CD4-positive, alpha-beta T cell treated with Interleukin-12 subunit alpha and Interleukin-12 subunit beta, for 1 hour (primary cell): ENCODE measurements at places on chromosomes 1 and 21.

DNA sequence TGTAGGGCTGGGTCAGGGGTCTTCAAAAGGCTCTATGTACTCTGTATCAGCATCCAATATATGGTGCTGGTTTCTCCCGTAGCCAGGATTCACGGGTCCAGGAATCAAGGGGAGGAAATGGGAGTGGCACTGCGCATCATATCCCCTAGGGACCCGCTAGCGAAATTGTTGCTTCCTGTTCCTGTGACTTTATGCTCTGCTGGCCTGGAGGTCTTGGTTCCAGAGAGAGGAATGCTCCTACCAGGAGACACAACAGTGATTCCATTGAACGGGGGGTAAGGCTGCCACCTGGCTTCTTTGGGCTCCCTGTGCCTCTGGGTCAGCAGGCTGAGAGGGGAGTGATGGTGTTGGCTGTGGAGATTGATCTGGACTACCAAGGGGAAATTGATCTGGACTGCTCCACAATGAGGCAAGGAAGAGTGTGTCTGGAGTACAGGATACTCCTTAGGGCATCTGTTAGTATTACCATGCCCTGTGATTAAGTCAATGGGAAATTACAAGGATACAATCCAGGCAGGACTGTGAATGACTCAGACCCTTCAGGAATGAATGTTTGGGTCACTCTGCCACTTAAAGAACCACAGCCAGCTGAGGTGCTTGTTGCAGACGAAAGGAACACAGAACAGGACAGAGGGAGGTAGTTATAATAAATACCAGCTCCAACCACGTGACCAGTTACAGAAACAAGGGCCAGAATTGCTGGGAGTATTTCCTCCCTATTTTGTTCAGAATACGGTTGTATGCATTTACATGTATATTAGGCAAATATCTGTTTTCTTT is 10.2 kb downstream of the SPSB1 start:
- DNase-seq, result no peak

- no peak for DNase-seq
These were observed 188.4 kb downstream of the RRAGC start for GRCh38 chr1:38671221-38671620.

GRCh38 chr1:236403905-236404696 is 10.0 kb downstream of the EDARADD start:
- no peak for DNase-seq

GRCh38 chr1:10537082-10537766 is 62.5 kb downstream of the PEX14 start:
- no peak for DNase-seq

DNA sequence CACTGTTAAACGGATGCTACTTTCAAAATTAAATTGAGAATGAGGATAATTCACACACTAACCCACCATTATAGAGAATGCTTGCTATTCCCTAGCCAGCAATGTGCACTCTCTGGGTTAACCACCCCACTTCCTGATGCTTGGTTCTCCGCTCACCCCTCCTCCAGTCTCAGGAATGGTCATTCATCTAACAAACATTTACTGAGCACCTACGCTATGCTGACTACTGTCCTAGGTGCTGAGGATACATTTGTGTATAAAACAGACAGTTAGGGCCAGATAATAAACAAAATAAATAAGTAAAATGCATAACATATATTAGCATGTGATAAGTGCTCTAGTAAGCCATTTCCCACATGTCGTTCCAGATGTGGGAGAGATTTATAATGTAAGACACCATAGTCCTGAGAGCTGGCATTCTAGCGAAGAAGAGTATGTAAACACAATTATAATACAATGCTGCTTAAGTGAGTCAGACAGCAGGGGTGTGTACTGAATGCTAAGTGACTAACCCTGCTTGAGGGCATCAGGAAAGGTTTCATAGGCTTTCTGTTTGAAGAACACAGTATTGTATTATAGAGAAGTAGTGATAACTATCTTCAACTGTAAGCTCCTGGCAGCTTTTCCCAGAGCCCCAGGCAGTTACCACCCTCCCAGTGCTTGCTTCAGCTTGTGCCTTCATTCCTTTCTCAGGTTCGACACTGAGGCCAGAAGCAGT is 126.7 kb upstream of the CACHD1 start:
- DNase-seq, result no peak

DNA sequence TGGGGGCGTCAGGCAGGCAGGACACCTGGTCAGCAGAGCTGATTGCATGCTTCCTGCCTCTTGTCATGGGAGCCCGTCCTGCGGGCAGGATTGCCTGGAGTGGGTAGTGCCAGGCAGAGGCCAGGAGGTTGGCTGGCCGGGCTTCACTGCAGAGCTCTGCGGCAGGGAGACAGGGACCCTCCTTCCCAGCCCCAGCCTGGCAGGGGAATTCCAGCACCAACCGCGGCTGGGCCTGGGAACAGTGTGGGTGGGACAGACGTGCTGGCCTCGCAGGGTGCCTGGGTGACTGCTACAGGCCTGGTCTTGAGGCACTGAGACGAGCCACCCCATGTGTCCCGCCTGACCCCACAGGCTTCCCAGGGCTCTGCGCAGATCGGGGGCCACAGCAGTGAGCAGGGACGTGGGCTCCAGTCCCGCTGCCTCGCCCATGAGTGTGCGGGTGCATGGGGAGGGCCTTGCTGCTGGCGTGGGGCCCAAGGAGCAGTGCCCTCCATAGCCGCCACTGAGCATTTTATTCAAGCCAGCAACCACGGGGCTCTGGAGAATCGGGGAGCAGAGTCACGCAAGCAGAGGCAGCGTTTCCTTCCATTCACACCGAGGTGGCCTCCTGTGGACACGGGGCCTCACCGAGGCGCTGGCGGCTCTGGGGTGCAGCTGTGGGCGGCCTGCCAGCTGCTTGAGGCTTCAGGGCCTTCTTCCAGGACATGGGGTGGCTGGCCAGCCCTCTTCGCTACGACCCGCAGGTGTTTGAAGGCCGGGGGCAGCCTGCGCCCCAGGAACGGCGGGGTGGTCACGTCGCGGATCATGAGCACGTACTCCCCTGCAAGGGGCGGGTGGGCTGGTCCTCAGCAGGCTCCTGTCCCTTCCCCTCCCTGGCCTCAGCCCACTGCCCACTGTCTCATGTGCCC is 70.3 kb downstream of the MORN1 start:
- no peak for DNase-seq

DNA sequence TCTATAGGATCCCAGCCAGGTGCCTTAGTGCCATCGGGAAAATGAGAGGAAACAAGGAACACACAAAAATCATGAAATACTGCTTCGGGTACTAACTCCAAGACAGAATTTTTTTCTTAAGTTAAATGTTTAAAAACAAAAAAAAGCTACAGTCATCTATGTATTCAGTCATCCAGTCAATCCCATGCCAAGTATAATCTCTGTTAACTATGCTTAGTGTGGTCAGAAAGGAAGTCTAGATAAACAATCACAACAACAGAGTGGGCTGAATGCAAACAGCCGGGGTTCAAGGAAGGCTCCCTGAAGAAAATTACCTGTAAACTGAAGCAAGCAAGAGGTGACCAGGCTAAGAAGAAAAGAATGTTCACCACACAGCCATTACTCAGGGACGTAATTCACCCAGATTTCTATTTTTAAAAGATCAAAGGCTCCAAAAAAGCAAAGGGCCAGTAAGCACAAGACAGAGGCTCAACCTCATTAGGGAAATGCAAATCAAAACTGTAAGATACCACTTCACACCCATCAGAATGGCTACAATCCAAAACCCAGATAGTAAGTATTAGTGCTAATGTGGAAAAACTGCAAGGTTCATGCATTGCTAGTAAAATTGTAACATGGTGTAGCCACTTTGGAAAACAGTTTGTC is 53.0 kb downstream of the RERE start:
- DNase-seq, result no peak

- DNase-seq, result peak; percentile 63
These were observed 1.1 kb downstream of the CTPS1 start for GRCh38 chr1:40980453-40981121.

DNA sequence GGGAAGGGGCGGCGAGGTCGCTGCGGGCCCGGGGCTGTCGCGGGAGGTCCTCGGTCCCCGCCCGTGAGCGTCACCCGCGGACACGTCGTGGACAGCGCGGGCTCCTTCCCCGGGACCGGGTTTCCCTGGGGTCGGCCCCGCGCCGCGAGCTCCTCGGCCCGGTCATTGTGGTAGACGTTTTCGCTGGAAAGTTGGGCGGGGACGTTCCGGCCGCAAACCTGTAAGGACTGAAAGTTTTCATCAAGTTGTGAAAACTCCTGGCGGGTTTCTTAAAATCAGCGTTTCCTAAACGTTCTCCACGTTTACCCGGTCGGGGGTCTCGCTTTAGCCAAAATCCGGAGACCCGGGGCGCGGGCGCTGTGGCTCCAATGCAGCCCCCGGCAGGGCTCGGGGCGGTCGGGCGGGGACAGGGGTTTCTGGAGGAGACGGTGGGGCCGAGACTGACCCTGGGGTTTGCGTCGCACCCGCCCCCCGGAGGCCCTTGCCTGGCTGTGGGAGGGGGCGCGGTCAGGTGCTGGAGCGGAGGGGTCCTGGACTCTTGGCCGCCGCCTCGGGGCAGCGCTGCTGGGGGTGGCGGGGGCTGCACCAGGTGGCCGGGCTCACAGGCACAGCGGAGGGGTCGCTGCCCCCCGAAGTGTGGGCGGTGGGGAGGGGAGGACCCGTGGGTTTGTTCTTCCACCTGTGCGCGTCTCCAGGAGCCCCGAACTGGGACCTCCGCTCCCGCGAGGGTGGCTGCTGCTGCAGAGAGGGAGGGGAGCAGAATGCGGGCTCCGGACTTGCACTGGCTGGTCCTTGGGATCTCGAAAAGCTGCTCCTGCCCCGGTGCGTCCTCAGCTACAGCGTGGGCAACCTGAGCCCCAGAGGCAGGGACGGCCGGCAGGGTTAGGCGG is 827 bp downstream of the PRKCZ start:
- DNase-seq, result no peak

- DNase-seq, result no peak
These were observed 82.0 kb upstream of the MROH9 start for GRCh38 chr1:170853302-170853701.

GRCh38 chr1:219659005-219659600 is 46.2 kb upstream of the ZC3H11B start:
- DNase-seq, result no peak

DNA sequence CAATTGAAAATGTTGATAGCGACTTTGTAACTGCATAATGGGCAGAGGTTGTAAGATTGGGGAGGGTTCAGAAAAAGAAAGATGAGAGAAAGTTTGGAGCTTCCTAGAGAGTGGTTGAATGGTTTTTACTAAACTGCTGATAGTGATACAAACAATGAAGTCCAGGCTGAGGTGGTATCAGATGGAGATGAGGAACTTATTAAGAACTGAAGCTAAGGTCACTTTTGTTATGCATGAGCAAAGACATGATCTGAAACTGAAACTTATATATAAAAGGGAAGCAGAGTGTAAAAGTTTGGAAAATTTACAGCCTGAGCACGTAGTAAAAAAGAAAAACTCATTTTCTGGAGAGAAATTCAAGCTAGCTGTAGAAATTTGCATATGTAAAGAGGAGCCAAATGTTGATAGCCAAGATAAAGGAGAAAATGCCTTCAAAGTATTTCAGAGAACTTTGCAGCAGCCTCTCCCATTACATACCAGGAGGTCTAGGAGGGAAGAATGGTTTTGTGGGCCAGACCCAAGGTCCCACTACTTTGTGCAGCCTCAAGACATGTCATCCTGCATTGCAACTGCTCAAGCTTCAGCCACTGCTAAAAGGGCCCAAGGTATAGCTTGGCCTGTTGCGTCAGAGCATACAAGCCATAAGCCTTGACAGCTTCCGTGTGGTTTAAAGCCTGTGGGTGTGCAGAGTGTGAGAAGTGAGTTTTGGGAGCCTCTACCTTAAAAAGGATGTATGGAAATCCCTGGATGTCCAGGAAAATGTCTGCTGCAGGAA is 843.9 kb downstream of the AMY1C start:
- no peak for DNase-seq

DNA sequence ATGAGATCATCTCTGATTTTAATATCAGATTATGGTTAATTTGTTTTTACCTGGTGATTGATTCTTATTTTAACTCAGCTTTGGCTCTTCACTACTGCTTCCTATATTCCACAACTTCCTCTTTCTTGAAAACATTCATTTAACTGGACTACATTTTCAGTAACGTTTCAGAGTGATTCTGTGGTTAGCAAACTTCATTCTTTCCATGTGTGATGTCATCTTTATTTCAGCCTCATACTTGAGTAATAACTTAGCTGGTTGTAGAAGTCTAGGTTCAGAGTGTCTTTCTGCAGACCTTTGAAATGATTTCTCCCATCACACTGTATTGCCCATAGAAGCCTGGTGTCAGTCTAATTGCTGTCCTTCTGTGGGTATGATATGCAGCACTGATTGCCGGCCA is 36.0 kb upstream of the SLC35F3 start:
- no peak for DNase-seq

GRCh38 chr1:212437179-212437798 is 4.6 kb downstream of the NENF start:
- DNase-seq, result no peak

- peak; percentile 47 for DNase-seq
These were observed 745 bp downstream of the MAGI3 start for GRCh38 chr1:113390871-113391648.

DNA sequence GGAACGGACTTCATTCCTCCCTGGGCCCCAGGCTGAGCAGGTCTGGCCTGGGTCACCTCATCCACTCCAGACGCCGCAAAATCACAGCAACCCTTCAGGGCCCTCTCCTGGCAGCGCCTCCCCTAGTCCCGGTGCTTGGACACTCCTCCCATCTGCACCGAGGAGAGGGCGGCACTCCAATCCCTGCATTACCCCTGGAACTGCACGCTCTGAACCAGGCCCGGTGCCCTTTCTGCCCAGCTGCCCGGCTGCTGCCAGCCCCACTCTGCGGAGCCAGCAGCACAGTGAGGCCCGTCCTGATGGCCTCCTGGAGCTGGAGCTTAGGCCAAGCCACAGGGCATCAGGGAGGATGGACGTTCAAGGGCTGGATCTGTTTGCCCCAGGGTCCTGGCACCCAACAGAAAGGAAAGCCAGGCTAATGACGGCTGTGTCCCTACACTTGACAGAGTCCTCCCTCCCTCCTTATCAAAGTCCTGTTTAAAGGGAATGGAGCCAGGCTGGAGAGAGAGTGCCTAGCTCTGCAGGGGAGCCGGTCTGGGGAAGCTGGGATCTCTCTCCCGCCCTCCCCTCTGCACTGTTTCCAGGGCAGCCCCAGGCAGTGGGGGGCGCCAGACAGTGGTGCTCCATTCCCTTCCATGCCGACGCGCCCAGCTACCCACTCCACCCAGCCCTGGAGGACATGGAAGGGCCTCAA is 12.7 kb downstream of the COL6A2 start:
- no peak for DNase-seq

DNA sequence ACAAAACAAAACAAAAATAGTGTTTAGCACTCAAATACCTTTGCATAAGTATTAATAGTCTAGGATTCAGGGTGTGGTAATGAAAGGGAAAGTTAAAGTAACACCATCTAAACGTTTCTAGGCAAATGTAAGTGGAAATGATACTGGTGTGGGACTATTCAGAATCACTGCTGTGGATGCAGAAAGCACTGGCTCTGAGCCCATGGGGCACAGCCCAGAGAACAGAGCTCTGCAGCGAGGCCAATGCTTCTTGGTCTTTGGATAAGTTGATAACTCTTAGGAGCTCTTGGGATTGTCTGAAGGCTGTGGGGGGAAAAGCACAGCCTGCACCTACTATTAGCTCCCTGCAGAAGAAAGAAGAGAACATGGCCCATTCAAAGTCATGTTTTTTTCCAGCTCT is 21.4 kb upstream of the DNM3 start:
- DNase-seq, result no peak

- DNase-seq, result no peak
These were observed 48.9 kb upstream of the GADD45A start for GRCh38 chr1:67636146-67636545.
